Stimulated activated CD8-positive, alpha-beta memory T cell treated with anti-CD3 and anti-CD28 coated beads, Interleukin-2, amount 100 ng/mL, for 1 hour (primary cell): ENCODE measurements at places on chromosomes 11 and 22.
A peak's percentile ranks its signal among the peaks of the same experiment; 100 is the strongest.

DNA sequence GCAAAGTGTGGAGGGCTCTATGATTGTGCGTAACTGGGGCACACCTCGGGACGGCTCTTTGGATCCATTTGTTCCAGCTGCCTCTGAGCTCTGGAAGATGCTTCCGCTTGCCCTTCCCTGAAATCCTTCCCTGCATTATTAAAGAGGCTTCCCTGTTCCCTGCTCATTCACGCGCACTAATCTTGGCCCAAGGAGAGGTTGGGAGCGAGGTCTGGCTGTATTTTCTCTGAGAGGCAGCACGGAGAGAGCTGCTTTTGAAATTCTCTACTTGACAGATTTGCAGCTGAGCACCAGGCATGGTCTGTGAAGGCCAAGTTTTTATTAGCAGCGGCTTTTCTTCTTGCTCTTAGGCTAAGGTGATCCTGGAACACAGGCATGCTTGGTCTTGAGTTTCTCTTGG lies 94.8 kb upstream of the NTM start:
- no peak for DNase-seq

DNA sequence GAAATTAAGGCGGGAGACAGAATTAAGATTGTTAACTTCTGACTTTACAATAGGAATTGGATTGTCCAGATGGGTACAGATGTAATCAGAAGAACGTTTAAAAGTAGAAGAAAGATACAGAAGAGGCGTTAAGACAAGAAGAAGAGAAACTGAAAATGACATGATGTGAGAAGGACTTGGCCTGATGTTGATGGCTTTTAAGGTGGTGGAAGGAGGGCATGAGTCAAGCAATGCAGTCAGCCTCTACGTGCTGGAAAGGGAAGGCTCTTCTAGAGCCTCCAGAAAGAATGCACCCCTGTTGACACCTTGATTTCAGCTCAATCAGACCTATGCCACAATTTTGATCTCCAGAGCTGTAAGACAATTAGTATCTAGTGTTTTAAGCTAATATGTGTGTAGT lies 466.9 kb upstream of the LRRC4C start:
- DNase-seq: no peak

- no peak for DNase-seq
Measured at GRCh38 chr11:122170815-122171475, 54.9 kb upstream of the BLID start.

DNA sequence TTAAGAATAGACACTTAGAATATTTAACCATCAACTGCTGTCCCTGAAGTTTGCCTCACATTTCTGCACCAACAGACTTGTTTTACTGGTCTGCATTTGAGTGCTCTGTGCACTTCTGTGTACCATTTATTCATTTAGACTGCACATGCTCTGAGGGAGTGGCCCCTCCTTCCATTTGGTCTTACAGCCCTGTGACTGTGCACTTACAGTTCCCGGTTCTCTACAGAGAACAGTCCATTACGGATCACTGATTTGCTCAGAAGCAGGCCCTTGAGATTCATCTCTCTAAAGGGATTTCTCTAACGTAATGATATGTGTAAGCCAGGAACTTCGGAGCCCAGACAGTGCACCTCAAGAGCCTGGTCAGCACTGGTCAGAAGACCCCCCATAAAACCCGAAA lies 247.3 kb upstream of the BLID start:
- DNase-seq: no peak

GRCh38 chr22:37186997-37187522 lies 987 bp downstream of the C1QTNF6 start:
- DNase-seq: no peak

DNA sequence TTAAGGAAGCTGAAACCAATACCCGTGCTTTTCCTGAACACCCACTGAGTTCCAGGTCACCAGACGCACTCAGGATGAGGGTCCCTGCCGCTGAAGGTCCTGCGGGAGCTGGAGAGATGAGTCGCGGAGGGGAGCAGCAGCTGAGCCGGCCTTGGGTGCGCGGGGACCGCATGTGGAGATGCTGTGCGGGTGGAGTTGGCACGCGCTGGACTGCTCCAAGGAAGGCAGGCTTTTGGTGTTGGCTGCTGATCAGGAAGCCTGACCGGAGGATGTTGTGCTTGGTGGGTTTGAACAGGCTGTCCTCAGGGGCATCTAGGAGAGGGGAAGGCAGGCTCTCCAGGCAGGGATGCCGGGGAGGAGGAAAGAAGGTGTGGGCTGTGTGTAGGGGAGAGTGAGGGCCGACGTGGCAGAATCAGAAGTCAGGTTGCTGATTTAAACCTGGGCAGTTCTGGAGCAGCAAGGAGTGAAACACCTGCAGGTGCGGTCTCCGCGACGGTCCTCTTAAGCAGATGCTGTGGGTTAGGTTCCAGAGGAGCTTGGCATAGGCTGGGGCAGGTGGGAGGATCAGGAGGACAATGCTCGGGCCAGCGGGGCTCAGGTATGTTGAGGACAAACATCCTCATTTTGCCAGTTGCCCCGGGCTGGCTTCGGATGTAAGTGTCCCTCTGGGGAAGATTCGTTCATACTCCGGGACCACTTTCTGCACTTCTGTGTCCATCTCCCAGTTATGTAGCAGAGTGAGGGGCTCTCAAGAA lies 197.5 kb upstream of the B3GAT1 start:
- DNase-seq: no peak

DNA sequence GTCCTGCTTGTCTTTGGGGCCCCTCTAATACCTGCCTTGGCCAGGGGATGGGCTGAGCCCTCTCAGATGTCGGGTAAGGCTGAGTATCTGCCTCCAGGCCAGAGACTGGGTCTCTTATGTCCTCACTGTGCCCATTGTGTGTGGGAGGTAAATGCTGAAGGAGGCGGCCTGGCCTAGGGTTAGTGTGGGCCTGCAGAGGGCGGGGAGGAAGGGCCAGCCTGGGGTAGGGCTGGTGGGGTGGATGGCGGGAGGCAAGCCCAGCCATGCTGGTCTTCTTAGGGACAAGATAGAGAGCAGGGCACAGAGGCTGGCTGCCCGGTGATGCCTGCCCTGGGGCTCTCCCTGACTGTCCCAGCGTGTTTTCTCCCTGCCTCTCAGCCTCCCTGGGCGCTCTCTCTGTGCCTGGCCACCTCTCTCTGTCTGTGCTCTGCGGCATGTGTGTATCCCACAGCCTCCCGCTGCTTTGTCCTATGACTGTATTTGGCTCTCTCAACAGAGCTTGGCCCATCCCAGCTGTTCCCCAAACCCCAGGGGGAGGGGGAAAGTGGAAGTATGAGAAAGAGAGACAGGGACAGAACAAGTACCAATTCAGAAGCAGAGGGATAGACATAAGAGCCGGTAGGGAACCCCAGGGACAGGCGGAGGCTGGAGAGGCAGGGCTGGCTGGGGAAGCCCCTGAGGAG lies 57.0 kb downstream of the PDE2A start:
- no peak for DNase-seq

DNA sequence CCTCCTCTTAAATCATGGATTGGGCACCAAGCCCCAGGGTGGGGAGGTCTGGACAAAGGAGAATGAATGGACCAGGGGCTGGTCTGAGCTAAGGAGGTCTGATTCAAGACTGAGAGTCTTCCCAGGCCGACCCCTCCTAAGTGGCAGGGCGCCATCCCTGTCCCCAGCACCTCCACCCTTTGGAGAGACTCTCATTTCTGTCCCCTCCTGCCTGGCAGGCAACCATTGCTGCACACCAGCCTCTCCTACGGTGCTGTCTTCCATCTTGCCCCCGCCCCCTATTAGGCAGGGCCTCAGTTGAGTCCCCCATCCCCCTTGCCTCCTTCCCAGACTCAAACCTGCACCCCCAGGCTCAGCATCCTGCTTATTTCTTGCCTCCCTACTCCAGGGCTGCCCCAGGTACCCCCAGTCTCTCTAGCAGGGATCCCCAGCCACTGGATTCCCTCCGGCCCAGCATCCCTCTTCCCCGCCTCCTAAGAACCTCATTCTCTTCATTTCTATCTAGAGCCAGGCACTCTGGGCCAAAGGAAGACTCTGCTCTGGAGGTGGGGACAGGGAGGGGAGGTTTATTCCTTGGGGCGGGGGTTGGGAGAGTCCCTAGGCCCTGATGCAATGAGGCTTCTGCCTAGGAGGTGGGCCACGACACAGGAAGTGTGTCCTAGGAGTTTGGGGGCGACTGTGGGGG lies 1.7 kb upstream of the RCOR2 start:
- no peak for DNase-seq

DNA sequence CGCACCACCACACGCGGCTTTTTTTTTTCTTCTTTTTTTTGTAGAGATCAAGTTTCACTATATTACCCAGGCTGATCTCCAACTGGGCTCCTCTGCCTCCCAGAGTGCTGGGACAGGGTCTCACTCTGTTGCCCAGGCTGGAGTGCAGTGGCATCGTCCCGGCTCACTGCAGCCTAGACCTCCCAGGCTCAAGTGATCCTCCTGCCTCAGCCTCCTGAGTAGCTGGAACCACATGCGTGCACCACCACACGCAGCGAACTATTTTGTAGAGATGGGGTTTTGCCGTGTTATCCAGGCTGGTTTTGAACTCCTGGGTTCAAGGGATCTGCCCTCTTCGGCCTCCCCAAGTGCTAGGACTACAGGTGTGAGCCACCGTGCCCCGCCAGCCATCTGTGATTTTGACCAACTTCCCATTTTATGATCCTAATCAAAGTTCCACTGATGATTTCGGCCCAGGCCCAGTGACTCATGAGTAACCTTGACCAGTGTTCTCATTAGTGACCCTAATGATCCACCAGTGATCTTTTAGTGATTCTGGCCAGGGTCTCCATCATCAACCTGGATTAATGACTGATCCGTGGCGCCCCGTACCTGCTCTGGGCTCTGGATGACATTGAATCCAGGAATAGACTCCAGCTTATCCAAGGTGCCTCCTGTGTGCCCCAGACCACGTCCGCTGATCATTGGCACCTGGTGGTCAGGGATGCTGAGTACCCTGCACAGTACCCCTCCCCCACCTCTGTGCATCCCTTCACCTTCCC lies 1.7 kb downstream of the TYMP start:
- DNase-seq: no peak

DNA sequence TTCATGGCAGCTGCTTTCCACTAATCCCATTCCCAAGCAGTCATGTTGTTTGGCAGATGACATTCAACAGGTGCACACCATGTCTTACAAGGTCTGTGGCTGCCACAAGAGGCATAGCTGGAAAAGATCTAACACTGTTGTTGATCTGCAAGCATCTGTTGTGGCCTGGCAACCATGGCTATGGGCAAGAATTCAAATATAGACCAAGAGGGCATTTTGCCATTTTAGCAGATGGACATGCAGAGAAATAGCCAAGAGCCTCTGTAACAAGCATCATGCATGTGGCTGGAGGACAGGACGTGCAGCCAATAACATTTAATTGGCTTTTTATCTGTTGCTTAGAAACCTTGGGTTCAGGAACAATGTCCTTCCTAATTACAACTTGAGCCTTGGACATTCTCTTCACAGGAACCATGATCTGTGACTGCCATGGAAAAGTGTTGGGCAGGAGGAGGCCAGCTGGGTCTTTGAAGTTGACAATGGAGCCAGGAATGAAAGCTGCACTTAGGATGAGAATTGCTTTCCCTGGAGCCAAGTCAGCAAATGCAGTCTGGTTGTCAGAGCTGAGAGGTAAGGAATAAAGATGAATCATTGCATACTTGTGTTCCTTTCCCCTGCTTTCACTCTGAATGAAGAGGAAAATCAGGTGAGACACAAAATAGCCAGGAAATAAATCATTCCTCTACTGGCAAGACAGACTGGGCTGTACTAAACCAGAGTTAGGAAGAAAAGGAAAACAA lies 113.6 kb upstream of the ANO5 start:
- DNase-seq: no peak

GRCh38 chr11:3836903-3837302 lies 3.9 kb downstream of the RHOG start:
- peak; percentile 30 for DNase-seq

DNA sequence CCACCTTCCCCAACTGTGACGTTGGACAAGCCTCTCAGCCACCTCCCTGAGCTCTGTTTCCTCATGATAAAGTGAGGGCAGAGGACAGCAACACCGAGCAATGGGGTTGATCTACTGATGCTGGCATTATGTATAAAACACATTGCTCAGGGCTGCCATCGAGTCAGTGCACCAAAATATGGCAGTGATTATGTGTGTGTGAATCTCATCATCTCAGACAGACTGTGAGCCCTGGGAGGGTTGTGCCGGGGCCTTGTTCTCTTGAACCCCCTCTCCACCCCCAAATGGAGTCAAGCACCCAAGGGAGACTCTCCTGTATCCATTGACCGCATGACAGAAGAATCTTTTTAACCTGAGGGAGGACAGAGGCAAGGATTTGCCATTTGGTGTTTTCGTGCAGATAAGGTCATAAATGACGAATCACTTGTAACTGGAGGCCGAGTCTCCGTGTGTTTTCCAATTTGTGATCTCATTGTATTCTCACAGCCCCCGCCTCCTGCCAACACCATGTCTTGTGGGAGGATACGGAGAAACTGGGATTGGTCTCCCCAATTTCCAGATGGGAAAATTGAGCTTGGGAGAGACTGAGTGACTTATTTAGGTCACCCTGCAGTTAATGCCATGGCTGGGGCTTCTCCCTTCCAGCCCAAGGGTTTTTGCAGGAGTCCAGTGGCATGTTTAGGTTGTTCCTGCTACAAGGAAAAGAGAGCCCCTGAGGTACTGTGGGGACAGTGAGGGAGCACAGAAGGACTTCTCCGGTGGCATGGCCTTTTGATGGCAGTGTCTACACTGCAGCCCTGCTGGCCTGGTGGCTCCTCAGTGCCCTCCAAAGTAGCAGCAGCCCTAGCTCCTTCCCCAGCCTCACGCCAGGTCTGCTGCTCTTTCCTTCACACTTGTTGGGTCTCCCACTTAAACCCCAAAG lies 52.4 kb downstream of the CHRDL2 start:
- DNase-seq: no peak

- DNase-seq: no peak
Measured at GRCh38 chr11:76148941-76149613, 57.2 kb downstream of the WNT11 start.

- DNase-seq: no peak
Measured at GRCh38 chr11:73342633-73343032, 33.6 kb upstream of the RELT start.
